ENCODE measurements at places on chromosomes 1 and 21.

GRCh38 chr1:89451011-89451410 lies 73.6 kb upstream of the LRRC8B start:
- DNase-seq, result no peak

DNA sequence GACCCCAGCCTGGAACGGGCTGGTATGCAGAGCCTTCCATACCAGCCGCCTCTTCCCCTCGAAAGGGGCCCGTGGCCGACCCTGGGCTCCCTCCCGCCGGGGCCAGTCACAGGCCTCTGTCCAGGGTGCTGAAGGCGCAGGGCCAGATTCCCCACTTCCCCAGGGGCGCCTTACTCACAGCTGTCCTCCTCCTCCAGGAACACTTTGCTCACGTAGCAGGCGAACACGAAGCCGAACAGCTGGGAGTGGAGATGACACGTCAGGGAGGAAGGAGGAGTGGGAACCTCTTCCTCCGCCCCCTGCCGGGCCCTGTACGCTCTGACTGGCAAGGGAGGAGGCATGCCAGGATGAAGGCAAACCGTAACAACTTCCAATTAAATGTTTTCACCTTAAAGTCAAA lies 57.3 kb downstream of the NKAIN1 start:
- no peak for DNase-seq

- DNase-seq, result no peak
Measured at GRCh38 chr1:185774394-185774793, 40.2 kb downstream of the HMCN1 start.

DNA sequence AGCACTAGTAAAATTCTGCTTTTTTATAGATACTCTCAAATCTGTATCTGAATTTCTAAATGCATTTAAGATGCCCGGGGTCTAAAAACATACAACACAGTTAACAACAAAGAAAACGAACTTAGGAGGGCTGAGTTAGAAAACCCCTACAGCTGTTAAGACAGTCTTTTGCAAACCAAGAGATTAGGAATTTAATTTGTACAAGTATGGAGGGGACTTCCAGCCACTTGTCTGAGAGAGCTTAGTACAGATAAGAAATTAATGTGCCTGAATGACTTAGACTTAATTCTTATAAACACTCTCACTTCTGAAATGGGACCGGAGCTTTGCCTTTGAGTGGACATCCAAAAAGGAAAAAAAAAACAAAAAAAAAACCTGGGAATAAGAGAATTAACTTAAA lies 61.6 kb downstream of the SMYD3 start:
- no peak for DNase-seq

GRCh38 chr1:209086486-209087192 lies 496.9 kb upstream of the CAMK1G start:
- DNase-seq, result no peak

- no peak for DNase-seq
Measured at GRCh38 chr1:38194472-38194871, 147.9 kb upstream of the POU3F1 start.

DNA sequence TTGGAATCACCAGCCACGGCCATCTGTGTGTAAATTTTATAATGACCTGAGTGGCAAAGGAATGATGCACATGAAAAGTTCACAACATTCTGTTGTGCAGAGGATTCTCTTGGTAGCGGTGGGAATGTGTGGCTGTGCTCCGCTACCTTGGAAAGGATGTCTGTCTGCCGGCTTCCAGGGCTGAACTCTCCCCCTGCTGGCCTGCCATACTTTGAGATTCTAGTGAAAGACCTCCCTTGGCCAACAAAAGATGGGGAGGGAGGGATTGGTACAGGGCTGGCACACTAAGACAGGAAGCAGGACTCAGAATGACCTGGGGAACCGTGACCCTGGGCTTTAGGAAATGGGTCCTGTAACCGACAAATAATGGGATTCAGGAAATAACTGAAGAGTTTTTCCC lies 194.5 kb upstream of the PLD5 start:
- DNase-seq, result no peak

DNA sequence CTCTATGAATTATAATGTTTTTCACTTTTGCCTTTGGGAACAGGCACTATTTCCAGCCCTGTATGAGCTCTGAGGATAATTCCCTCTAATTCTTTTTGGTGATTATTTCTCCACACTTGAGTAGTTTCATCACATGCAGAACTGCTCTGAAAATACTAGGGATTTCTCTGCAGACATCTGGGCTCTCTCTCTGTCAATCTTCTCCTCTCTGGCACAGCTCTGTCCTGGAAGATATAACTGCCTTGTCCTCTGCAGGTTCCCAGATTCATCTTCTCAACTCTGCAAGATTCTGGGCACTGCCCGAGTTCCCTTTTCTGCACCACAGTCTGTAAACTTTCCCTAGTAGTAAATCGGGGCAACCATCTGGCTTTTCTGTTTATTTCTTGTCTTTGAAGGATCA lies 131.3 kb upstream of the FMN2 start:
- DNase-seq, result no peak

- DNase-seq, result no peak
Measured at GRCh38 chr1:156591181-156591431, 470 bp upstream of the NAXE start.

GRCh38 chr1:41811051-41811795 lies 107.5 kb downstream of the HIVEP3 start:
- no peak for DNase-seq

GRCh38 chr1:54404263-54404662 lies 1.9 kb downstream of the SSBP3 start:
- no peak for DNase-seq

GRCh38 chr1:7644961-7645750 lies 125.9 kb upstream of the VAMP3 start:
- peak; percentile 71 for DNase-seq

DNA sequence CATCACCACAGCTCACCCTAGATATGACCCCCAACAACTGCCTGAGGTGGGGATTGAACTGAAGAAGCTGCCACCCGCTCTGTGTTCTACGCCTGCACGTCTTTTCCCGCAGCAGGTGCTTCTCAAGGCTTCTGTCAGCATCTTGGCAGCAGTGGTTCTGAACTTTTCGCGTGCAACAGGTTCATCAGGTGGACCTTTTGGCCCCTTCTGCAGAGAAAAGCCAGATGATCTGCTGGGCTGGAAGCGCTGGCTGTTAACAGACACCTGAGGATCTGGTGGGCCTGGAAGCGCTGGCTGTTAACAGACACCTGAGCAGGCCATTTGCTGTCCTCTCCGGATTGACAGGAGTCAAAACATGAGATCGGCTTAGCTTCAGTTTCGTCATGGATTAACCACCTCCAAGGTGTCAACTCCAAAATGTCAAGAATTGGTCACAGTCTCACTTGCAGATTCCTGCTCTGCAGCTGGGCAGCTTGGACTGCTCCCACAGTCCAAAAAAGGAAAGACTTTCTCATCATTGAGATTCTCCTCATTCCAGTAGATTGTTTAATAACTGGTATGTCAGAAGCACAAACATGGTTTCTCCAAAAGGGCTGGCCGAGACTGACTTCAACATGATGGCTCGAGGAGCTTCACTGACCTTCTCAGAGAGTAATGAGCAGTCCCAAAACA lies 4.7 kb downstream of the C1orf174 start:
- no peak for DNase-seq

GRCh38 chr1:165815725-165816124 lies 11.7 kb upstream of the UCK2 start:
- DNase-seq, result no peak

DNA sequence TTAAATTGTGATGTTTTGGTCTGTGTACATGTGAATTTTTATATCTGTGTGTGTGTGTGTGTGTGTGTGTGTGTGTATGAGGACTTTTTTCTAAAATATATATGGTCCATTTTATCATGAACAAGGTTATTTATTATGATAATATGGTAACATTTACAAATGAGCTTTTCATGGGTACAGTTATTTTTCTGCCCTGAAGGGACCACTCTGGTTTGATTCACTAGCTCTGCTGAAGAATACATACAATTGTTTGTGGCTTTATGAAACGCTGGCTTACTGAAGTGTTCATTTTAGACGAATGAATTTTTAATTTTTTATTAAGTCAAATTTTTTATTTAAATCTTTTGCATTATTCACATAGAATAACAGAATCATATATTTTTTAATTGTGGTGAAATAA lies 71.9 kb downstream of the SPATA46 start:
- DNase-seq, result no peak

GRCh38 chr1:43303471-43304313 lies 2.9 kb downstream of the TIE1 start:
- no peak for DNase-seq

- no peak for DNase-seq
Measured at GRCh38 chr1:157862114-157863070, 20.8 kb upstream of the CD5L start.

DNA sequence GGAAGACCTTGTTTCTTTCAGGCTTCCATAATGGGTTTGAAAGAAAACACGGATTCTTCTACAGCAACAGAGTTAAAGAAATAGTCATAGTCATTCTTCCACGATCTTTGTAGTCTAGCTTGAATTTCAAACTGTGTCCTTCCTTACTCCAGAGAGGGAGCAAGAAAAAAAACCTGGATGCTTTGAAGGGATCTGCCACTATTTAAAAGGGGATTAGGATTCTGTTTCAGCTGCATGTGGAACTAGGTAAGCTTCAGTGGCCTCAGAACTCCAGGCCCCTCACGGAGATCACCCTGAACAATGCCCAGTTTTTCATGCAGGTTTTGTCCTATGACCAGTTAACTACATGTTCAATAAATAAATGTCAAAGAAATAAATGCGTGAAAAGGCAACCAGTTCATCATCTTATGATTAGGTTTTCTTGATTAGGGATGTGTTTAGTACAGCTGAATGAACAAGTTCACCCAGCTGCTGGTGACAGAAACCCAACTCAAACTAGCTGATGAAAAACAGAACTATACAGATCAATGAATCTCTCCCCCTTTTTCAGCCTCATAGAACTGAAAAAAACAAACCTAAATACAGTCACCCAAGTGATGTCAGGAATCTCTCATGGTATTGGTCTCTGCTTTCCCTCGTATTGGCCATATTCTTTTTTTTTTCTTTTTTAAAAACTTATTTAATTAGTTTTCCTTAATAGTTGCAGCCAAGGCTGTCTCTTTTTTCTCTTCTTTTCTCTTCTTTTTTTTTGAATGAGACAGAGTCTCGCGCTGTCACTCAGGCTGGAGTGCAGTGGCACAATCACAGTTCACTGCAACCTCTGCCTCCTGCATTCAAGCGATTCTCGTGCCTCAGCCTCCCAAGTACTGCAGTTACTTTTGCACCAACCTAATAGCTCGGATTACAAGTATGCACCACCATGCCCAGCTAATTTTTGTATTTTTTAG lies 14.6 kb upstream of the MPZL1 start:
- no peak for DNase-seq

DNA sequence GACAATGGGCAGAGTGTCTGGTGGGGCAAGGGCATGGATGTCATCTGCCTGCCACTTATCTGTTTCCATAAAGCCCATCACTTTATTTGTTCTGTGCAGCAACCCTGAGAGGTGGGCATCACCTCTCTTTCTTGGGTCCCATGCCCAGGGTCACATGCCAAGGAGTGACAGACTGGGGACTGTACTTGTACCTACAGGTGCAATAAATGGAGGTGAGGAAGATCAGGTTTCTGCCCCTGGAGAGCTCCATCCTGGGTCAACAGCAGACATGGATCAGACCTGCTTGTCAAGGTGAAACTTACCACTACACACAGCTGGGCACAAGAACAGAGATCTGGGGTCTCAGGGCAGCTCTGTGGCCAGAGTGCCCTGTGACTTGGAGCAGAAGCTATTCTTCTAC lies 18.4 kb upstream of the PRDM16 start:
- no peak for DNase-seq

GRCh38 chr1:58815069-58815685 lies 31.3 kb upstream of the JUN start:
- no peak for DNase-seq

- no peak for DNase-seq
Measured at GRCh38 chr21:23522751-23523150, 2084.5 kb downstream of the MRPL39 start.

GRCh38 chr1:108560874-108561459 lies 1.1 kb downstream of the EEIG2 start:
- peak; percentile 52 for DNase-seq

- DNase-seq, result no peak
Measured at GRCh38 chr1:228668553-228669241, 66.6 kb upstream of the RHOU start.

DNA sequence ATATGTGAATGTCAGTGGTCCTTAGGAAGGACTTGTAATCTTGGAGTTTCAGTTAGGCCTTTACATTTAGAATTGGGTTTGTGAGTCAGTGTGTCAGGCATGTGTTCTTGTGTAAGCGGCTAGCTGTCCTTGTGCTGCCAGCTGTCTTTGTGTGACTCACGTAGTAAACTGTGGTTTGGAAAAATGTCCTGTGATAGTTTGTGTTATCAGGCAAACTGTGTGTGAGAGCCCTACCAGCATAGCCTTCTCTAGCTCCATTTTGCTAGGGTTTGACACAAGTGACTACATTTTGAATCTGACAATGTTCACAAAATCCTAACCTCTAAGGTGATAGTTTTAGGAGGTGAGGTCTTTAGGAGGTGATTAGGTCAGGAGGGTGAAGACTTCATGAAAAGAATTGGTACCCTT lies 6.9 kb upstream of the SLC35D1 start:
- no peak for DNase-seq

GRCh38 chr1:37699147-37699546 lies 6.8 kb downstream of the CDCA8 start:
- DNase-seq, result no peak

GRCh38 chr1:245475961-245476516 lies 321.3 kb downstream of the KIF26B start:
- DNase-seq, result no peak

GRCh38 chr1:172350856-172351255 lies 69.6 kb upstream of the C1orf105 start:
- no peak for DNase-seq

DNA sequence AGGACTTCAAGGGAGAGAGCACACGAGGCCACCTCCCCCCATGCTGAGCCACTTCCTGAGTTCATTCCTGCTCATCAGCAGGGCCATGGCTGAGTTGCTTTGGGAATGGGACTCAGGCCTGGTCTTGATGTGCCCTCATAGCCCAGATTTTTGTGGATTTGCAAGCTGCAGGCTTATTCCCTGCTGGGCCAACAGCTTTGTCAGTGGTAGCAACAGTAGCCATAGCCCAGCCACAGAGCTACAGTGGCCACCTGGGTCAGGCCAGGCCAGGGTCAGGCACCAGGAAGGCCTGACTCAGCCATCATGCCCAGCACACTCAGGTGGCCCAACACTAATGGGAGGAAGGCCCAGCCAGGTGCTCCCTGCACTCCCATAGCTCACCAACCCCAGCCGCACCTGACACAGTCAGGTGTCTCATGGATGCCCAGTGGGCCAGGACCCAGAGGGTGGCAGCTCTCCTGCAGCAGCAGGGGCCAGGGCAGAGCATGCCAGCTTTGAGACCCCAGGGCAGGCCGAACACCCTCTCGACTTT lies 33.5 kb downstream of the EPHA2 start:
- DNase-seq, result no peak
